Left ventricle myocardium superior (tissue), 1 donor: ENCODE measurements at places on chromosomes 1 and 21. TPM values are rescaled to one million over a fixed set of nuclear protein-coding genes. Genes with fewer than 3 reads are reported as not detected.

Gene KIAA1614
- 7.0 TPM for total RNA-seq

Gene NBPF4
- total RNA-seq = not detected

Gene NEK2
- 0.25 TPM for total RNA-seq

- peak; percentile 93 for DNase-seq
Observed at GRCh38 chr21:39385299-39386145, 36.6 kb upstream of the HMGN1 start.

DNA sequence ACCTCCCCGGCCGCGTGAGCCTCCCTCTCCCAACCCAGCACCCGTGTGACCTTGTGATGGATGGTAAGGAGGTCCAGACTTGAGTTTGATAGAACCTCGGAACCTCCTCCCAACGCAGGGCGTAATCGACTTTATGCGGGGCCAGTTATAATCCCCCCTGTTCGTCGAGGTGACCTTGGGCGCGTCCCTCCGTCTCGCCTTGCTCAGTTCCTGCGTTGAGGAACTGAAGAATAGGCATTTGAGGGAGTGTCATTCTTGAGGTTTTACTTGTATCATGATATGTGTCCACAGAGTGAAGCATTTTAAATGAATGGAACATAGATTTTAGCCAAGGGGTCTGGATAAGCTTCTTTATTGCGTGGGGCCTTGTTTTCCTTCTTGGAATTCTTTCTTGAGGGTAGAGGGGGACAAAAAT, 433 bp downstream of the TIMM17A start:
- DNase-seq = no peak

- DNase-seq = peak; percentile 85
Observed at GRCh38 chr1:19436716-19437476, 48.4 kb downstream of the CAPZB start.

- no peak for DNase-seq
Observed at GRCh38 chr1:230382001-230382491, 44.1 kb downstream of the PGBD5 start.
